ENCODE measurements at places on chromosomes 5 and 9. TPM values are rescaled to one million over a fixed set of nuclear protein-coding genes. Genes with fewer than 3 reads are reported as not detected.

DNA sequence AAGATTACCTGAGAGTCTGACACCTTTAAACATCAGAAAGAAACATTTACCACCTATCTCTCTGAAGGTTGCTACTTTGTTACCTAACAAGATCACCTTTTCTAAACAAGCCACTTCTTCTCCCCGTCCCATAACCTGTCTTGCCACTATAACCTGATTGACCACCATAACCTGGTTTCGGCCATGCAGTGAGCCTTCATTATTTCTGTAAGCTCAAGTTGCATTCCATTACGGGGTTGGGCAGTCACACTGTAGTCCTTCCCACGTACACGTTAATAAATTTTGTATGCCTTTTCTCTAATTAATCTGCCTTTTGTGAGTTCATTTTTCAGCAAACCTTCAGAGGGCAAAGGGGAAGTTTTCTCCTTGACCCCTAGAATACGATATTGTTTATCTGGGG, 28.0 kb upstream of the CCNG1 start:
- H3K27ac ChIP-seq, result no peak overlapping the region
- peaks cover 2% of the 10 kb centered on the region for H3K27me3 ChIP-seq
- H3K36me3 ChIP-seq, result no peaks in the 10 kb centered on the region
- no peaks in the 10 kb centered on the region for H3K4me1 ChIP-seq
- no peak overlapping the region for H3K4me3 ChIP-seq
- no peak for DNase-seq

GRCh38 chr5:136766456-136766855, 401.1 kb upstream of the TRPC7 start:
- no peaks in the 10 kb centered on the region for H3K27me3 ChIP-seq
- no peaks in the 10 kb centered on the region for H3K36me3 ChIP-seq
- H3K27ac ChIP-seq, result no peak overlapping the region
- DNase-seq, result no peak
- H3K4me3 ChIP-seq, result no peak overlapping the region
- H3K4me1 ChIP-seq, result no peaks in the 10 kb centered on the region

DNA sequence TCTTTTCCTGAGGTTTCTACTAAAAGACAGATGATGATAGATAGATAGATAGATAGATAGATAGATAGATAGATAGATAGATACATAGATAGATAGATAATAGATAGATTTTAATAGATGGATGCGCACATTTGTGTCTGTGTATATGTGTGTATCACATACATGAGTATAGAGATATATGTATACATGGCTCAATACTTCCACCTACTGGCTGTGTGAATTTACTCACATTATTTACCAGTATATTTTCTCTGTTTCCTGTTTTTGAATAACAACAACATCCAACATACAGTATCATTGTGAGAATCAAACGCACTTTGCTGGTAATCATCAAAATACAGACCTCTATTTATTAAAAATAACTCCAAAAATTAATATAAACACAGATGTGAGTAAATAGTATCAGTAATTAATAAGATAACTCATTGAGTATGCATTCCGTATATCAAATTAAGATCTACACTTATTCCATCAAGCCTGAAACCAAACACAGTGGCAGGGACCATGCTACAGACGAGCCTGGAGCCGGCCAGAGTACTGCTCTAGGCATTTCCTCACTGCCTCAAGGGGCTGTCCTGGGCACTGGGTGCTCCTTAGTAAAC, 338.0 kb downstream of the SEMA5A start:
- H3K36me3 ChIP-seq, result no peaks in the 10 kb centered on the region
- DNase-seq, result no peak
- no peak overlapping the region for H3K27ac ChIP-seq
- H3K4me1 ChIP-seq, result no peaks in the 10 kb centered on the region
- H3K27me3 ChIP-seq, result no peaks in the 10 kb centered on the region
- no peak overlapping the region for H3K4me3 ChIP-seq

PCDHA1 gene
- total RNA-seq, result 0.14 TPM

KLHL9 gene
- total RNA-seq, result 17.0 TPM

MYOT gene
- total RNA-seq, result 0.78 TPM

EIF4E1B gene
- not detected for total RNA-seq

AFAP1L1 gene
- 13.4 TPM for total RNA-seq

MVB12B gene
- 3.7 TPM for total RNA-seq
